Stimulated activated CD4-positive, alpha-beta T cell treated with anti-CD3 and anti-CD28 coated beads, Interleukin-4, amount 100 ng/mL, for 1 hour (primary cell): ENCODE measurements at places on chromosomes 4 and X.

DNA sequence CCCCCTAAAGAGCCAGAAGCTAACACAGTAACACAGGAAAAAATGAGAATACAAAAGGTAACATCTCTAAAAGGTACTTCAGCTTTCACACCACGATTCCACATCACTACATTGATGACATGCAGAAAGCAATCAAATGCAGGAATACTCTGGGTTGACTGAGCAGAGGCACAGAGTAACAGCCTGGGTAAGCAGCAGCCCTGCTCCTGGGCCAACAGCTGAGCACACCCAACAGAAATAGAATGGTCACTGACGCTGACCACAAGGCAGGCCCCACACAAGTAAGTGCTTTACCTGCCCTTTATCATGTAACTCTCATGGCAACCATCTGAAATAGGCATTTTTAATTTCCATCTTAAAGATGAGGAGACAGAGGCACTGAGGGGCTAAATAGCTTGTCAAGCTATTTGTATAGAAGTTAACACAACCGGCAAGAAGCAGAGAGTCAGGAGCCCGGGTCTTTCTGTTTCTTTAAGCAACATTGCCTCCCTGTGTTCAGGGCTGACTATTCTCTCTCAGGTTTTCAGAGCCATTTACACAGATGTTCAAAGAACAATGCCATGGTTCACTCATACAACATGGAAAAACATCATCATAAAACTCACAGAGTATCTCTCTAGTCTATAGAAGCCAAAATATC is 168.9 kb downstream of the ZNF674 start:
- DNase-seq, result peak; percentile 2

- no peak for DNase-seq
Observed at GRCh38 chr4:15912961-15913630, 25.4 kb downstream of the FGFBP1 start.

DNA sequence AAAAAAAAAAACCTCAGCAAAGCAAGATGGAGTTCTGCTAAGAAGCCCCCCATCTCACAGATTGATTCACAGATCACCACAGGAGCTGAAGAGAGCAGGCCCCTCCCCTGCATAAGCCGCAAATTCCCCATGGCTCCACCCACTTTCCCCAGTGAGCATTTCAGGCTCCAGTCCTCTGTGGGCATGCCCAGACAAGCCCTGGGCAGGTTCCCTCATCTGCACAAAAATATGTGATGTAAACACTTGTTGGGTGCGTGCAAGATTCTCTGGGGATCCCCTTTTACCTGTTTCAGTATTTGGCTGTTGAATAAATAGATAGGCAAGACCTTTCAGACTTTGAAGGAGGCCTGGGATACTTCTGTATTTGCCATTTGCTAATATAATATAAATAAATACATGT is 514.3 kb downstream of the PCDH7 start:
- DNase-seq, result no peak

DNA sequence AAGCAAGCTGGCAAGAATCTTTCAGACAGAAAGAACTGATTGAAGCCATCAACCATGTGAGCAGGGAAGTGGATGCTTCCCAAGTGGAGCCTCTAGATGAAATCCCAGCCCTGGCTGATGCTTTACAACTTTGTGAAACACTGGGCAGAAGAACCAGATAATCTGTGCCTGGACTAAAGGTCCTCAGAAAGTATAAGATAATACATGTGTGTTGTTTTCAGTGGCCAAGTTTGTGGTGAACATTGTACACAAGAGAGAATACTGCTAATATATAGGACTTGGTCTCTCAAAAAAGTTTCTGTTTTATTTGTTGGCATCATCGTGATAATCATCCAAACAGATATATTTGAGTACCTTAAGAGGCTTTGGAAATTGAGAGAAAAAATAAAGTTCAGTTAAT is 1367.8 kb upstream of the IGFBP7 start:
- DNase-seq, result no peak

- DNase-seq, result no peak
Observed at GRCh38 chrX:17588303-17588702, 149.0 kb upstream of the SCML1 start.

- DNase-seq, result no peak
Observed at GRCh38 chrX:30680618-30681017, 27.4 kb downstream of the GK start.

- DNase-seq, result no peak
Observed at GRCh38 chr4:125013891-125014290, 300.9 kb upstream of the FAT4 start.

- no peak for DNase-seq
Observed at GRCh38 chrX:106707771-106708454, 18.6 kb upstream of the RNF128 start.

GRCh38 chr4:119005928-119006460 is 117.3 kb downstream of the SYNPO2 start:
- no peak for DNase-seq

DNA sequence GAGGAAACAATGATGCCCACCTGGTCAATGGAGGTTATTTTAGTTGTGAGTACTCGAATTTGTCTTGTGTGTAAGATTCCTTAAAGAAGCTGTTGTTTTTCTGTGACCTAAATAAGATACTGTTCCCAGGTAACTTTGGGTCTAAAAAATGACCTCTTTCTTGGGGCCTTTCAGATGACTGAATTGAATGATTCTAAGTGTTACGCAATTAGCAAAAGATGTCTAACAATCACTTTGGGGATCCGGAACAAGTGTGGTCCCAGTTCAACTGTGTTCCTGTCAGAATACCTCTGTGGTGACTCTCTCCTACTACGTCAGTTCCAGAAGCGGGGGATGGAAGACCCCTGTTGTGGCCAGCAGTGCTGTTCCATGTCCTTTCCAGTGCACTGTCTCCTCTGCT is 99.4 kb downstream of the FRAS1 start:
- DNase-seq, result no peak

DNA sequence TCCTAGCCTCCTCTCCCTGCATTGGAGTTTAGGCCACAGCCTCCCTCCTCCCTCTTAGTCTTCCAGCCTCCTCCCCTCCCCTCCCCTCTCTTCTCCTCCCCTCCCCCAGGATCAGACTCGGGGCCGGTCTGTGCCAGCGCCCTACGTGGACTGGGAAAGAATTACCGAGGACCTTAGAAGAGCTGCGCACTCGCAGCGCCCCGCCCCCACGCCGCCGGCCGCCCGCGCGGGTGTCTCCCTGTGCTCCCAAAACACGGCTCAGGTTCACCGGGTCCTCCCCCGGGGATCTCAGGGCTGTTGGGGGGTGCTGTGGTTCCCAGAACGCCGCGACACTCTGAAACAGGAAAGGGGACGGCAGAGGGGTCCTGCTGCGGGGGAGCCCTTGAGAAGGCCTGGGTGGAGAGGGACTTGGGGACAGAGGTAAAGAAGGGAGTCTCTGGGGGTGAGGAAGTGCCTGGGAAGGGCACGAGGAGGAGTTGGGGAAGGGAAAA is 122.3 kb upstream of the TBL1X start:
- peak; percentile 44 for DNase-seq

DNA sequence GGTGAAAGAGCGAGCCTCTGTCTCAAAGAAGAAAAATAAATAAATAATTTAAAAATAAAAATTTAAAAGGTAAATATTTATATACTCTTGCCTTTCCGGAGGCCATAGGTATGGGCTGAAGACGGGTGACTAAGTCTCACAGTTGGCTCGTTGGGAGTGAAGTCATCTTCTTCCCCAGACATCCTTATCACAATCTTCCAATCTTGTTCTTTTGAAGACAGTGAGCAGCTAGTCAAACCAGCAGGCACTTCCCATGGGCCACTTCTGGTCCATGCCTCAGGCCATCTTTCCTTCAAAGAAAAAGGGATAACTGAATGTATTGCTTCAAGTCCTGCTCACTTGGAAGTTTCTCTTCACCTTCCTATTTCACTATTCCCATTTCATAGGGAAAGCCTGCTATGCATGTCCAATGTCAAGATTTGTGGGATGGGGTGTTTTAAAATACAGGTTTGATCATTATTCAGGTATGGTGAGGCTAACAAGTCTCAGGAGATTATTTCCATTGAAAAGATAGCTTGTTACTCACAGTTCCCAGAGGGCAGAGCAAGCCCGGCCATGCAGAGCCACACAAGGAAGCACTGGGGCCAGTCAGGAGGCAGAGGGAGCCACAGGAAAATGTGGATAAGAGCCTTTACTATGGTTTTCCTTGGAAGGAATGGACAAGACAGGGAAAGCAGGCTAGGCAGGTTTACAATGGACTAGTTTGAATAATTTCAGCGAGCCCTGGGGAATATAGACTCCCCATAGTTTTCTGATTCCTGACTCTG is 33.3 kb upstream of the VCX2 start:
- DNase-seq, result no peak

GRCh38 chr4:142614621-142615323 is 231.3 kb downstream of the INPP4B start:
- no peak for DNase-seq

DNA sequence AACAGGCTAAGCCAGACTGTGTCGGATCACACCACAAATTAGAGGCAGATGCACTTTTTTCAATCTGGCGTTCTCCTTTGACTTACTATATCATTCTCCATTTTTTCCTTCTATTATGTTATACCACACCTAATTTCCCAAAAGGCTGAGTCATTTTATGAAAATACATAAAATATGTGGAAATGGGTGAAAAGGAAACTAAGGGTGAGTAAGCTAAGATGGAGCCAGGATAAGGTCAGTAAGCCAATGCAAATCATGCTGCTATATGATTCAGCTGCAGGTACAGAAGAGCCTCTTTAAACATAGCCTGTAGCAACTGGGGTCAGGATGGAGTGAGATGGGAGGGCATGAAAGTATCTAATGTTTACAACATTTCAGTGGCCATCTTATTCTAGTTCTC is 94.0 kb upstream of the TEX13A start:
- DNase-seq, result no peak

DNA sequence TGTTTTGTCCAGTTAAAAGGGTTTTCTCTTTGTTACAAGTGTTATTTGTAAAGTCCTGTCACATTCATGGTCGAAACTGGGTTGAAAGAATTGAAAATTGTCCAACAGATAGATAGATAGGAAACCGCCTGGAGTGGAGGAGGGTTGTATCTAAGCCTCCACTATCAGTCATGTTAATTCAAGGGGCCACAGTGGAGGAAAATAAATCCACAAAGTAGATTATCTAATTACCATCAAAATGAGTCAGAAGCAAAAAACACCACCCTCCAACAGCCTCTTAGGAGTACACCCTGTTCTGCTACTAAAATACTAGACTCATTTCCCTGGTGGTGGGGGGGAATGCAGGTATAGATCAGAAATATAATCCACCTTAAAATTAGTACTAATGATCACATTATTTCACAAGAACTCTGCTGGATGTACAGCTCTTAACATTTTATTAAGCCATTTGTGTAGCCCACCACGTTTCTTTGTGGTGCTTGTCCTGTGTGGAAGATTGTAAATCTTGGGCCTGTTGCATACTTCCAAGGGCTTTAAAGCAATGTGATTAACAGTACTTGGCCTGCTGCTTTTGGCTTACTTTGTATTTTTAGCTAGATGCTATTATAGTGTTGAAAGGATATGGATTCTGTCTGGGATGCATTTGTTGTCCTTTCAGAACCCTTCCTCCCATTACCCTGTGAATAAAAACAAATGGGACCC is 26.8 kb downstream of the RBBP7 start:
- DNase-seq, result no peak

DNA sequence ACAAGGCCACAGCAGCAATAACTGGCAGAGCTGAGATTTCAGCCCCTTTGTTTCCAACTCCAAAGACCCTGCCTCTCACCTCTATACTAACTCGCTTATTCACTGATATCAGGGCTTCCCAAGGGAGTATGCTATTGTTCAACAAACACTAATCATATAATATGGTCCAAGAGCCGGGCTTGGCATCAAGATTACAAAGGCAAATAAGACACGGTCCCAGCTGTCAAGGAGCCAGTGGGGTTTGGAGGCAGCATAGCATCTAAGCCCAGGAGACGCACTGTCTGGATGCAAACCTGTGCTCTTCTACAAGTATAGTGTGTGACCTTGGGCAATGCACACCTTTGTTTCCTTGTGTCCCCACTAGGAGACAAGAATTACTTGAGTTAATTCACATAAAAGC is 28.7 kb downstream of the PAPSS1 start:
- DNase-seq, result no peak

- no peak for DNase-seq
Observed at GRCh38 chr4:576245-576821, at the start of gene TMEM271. TSS of gene TMEM271 (minus strand) at chr4:576295. CDS start at chr4:576062, 233 bp downstream.

- DNase-seq, result no peak
Observed at GRCh38 chr4:42401171-42401570, 3.9 kb downstream of the SHISA3 start.

GRCh38 chrX:431056-431455 is 44.3 kb upstream of the PPP2R3B start:
- DNase-seq, result no peak

GRCh38 chr4:152064753-152065152 is 303.9 kb upstream of the GATB start:
- no peak for DNase-seq

DNA sequence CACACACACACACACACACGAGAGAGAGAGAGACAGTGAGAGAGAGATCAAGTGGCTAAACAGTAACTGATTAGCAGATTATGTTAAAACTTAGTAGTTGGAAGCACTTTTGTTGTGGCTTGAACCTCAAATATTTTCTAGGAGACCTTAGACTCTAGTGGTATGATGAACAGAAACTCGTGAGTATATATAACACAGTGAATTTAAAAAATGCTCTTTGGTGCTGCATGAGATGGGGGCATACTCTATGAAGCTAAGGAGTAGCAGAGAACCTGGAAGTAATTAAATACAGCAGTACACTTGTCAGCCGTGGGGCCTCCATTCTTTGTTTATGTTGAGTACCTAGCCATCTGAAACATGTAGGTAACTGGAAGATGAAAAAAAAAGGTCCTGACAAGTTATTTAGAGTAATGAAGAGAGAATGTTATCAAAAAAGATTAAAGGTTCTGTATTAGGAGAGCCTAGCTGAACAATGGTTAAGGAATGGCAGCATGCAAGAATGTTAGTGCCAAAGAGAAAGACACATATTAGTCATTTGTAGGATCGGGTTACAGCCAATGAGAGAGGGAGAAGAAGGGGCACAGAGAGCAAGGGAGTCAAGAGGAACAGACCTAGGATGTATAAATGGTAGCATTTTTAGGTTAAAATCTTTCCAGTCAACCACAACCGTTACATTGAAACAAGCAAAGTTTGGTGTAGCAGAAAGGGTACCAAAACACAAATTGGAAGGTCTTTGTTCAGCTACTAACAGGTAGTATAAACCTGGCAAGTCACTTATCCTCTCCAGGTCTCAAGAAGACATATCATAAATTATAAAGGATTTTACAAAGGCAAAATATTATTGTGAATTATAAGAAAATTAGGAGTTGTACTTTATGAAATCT is 316.7 kb upstream of the DIPK2B start:
- DNase-seq, result no peak

GRCh38 chr4:164731827-164732474 is 22.0 kb upstream of the SMIM31 start:
- DNase-seq, result peak; percentile 33
